ENCODE measurements at places on chromosomes 2 and 18. TPM values are rescaled to one million over a fixed set of nuclear protein-coding genes. Genes with fewer than 3 reads are reported as not detected.
A peak's percentile ranks its signal among the peaks of the same experiment; 100 is the strongest.

DNA sequence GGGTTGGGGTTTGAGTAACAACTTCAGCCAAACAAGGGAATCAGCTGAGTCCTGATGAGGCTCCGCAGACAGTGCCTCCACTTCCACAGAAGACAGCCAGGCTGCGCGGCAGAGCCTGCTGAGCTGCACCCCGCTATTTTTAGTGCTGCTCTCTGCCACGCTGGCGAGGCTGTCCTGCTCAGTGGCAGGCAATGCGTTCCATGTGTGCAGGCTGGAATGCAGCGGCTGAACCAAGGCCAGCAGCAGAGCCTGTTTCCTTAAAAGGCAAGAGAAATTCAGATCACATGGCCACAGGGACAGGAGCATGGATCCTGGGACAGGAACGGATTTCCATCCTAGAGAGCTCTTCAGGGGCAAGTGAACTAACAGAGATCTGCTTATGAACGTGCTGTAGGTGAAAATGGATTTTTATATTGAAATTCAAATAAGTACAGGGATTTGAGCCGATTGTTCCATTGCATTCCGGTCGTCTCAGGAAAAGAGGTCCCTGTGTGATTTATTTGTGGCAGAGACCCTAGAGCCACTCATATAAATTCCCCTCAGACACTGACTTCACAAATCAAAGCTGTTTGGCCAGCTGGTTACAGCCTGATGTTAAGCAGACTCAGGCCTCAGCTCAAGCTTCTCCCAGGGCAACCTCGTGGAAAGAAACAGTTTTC, 98.7 kb downstream of the COL6A3 start:
- DNase-seq: peak; percentile 77

HJURP gene
- total RNA-seq: not detected

GRCh38 chr2:105521176-105521575, 122.3 kb upstream of the FHL2 start:
- DNase-seq: no peak

GRHL1 gene
- 3.0 TPM for total RNA-seq

GRCh38 chr2:28754321-28754720, 2.7 kb downstream of the PPP1CB start:
- DNase-seq: no peak

SIX3 gene
- total RNA-seq: 0.22 TPM

TMEFF2 gene
- total RNA-seq: not detected

DNA sequence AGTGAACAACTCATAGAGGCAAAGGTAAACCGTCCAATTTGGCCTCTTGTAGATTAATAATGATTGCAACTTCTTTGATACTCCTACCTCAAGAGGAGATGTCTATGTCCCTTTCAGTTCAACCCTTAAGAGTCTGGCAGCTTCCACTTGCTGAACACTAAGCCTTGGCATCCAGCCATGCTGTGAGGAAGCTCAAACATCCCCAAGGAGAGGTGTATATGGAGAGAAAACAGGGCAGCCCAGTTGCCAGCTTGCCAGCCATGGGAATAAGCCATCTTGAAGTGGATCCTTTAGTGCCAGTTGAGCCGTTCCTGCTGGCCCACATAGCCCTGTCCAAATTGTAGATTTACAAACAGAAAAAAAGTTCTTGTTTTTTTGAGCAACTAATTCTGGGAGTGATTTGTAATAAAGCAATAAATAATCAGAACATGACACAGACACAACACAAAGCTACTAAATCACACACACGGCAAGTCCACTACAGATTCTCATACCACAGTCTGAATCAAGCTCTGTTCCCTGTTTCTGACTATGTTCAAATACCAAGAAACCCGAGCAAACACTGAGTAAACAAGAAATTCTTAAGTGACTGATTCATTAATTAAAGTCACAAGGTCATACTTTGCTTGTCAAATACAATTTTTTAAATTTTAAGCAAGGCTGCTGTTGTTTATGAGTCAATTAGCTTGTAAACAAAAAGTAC, 96.1 kb downstream of the PID1 start:
- no peak for DNase-seq

GAREM1 gene
- total RNA-seq: 55.9 TPM

- DNase-seq: no peak
Observed at GRCh38 chr2:112947374-112947773, 30.4 kb upstream of the IL36G start.

CTLA4 gene
- 0.17 TPM for total RNA-seq

DNA sequence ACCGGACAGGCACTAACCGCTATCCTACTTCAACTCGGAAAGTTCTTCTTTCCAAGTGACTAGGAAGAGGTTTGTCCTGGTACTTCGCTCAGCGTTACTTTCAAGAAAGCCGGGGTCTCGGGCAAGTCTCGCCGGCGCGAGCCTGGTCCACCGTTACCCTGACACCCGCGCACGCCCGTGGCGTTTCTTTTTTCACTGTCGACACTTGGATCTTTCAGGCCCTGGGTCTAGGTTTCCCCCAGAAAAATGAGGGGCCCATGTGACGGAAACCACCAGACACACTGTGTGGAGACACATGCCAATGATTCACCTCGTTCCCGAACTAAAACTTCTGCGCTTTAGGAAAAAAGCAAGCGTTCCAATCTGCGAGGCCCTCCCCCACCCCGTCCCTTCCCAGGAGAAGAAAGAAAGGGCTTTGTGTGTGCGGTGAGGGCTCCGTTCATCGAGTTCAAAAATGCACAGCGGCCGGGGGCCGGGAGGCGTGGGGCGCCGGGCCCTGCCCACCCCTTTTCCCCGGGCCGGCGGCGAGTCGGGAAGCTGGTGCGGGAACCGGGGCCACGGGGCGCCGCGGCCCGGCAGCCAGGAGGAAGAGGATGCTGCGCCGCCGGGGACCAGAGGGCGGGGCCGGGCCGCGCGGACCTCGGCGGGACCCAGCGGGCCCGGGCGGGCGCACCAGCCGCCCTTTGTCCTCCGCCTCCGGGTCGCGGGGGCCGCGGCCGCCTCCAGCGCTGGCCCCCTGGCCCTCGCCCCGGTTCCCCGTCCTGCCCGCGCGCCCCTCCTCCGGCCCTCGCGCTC, 2.6 kb downstream of the ZNF521 start:
- DNase-seq: peak; percentile 47
